ENCODE measurements at places on chromosomes 4 and X. TPM values are rescaled to one million over a fixed set of nuclear protein-coding genes. Genes with fewer than 3 reads are reported as not detected.

DNA sequence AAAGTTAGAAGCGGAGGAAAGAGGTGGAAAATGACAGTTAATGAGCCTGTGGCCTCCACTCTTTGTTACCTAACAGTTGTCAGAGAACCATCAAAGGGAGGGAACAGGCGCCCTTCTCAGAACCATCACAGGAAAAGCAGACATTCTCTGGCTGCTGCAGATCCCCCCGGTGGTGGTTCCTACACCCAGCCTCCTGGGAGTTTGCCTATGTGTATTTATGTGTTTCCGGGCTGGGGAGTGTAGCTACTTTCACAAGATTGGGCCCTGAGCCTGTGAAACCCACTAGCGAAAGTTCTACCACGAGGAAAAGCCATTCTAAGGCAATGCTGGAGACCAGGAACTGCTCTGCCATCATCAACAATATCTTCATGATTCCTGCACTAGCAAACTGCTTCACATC, 52.7 kb upstream of the BCOR start:
- no peaks in the 10 kb centered on the region for H3K36me3 ChIP-seq
- H3K4me1 ChIP-seq: peaks cover 19% of the 10 kb centered on the region
- DNase-seq: no peak
- no peak overlapping the region for H3K27ac ChIP-seq
- H3K4me3 ChIP-seq: no peak overlapping the region

DNA sequence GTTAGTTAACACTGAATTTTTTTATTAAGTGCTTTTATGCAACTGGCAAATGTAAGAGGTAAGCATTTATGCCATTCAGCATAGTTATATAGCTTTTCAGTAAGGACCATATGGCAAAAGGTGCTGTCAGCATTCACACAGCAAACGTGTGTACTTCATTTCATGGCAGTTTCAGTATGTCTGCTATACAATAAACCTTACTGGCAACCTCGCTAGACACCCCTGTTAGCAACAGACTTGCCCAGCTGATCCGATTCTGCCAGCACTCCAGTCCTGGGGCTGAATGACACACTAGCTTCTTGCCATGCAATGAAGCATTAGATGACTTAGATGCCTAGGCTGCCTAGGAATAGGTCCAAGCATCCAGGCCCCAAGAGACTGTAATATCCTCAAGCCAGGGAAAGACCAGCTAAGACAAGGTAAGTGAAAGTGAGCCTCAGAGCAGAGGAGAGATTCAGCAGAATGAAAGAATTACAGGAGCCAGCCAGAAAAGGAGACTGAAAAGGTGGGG, 47.3 kb upstream of the DOCK11 start:
- H3K27me3 ChIP-seq: no peaks in the 10 kb centered on the region
- H3K4me1 ChIP-seq: no peaks in the 10 kb centered on the region
- no peaks in the 10 kb centered on the region for H3K36me3 ChIP-seq

DNA sequence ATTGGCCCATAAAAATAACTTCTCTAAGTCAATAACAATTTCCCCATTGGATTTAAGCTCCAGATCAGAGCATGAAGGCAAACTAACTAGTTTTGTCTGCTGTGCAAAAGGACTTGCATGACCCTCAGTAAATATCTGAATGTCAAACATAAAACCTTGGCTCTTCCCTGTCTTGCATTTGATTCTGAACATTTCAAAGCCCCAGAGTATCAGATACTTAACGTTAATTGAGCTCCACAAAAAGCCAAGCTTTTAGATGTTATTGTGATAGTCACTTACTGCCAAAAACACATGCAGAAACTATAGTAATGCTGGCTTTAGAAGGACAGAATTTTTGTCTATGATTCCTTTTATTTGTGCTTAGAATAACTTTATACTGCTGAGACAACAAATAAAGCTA, 664.2 kb downstream of the ADGRL3 start:
- H3K4me1 ChIP-seq: no peaks in the 10 kb centered on the region
- H3K4me3 ChIP-seq: no peak overlapping the region
- no peak for DNase-seq
- no peak overlapping the region for H3K27ac ChIP-seq
- H3K27me3 ChIP-seq: no peaks in the 10 kb centered on the region
- no peaks in the 10 kb centered on the region for H3K36me3 ChIP-seq

GRCh38 chr4:177236886-177237285, 72.8 kb upstream of the NEIL3 start:
- no peak overlapping the region for H3K27ac ChIP-seq
- DNase-seq: no peak
- no peaks in the 10 kb centered on the region for H3K36me3 ChIP-seq
- H3K4me1 ChIP-seq: no peaks in the 10 kb centered on the region
- H3K27me3 ChIP-seq: no peaks in the 10 kb centered on the region
- no peak overlapping the region for H3K4me3 ChIP-seq

- no peak overlapping the region for H3K27ac ChIP-seq
- H3K4me1 ChIP-seq: no peaks in the 10 kb centered on the region
- H3K27me3 ChIP-seq: no peaks in the 10 kb centered on the region
Observed at GRCh38 chrX:123830309-123830708, 29.5 kb upstream of the XIAP start.

DNA sequence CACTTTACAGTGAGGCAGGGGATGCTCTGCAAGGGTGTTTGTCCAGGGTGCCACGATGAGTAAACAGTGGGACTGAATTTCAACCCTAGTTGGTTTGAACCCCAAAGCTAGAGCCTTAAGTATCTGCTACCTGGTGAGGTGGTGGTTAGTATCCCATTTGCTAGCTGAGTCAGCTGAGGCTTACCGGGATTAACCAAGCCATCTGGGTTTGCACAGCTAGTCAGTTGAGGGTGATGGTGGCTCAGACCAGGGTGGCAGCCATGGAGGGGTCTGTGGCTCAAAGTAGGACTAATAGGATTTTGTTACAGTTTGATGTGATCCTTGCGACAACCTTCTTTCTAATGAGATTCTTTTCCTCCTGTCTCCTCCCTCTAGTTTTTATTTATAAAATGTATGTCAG, 1.9 kb downstream of the EVC start:
- H3K27me3 ChIP-seq: no peaks in the 10 kb centered on the region
- no peaks in the 10 kb centered on the region for H3K36me3 ChIP-seq
- no peak overlapping the region for H3K4me3 ChIP-seq
- no peak overlapping the region for H3K27ac ChIP-seq

DNA sequence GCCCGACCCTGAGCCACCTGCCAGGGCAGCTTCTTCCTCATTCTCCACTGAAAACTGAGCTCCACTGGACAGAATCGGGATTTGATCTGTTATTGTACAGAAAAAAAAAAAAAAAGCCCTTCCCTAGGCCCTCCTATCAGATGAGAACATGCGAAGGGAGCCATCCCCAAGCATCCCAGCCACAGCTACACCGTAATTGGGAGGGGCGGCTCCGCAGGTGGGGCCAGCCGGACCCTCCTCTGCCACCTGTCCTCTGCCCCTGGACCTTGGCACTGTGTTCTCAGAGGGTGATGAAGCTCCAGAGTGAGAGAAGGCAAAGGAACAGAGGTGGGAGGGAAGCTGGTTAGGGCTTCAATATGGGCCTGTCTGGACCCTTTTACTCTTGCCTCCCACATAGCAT, 240.0 kb upstream of the PSAPL1 start:
- H3K4me3 ChIP-seq: no peak overlapping the region
- H3K36me3 ChIP-seq: no peaks in the 10 kb centered on the region
- no peaks in the 10 kb centered on the region for H3K4me1 ChIP-seq
- DNase-seq: no peak

The DIPK2B gene
- total RNA-seq: 12.0 TPM

The FDCSP gene
- not detected for total RNA-seq

DNA sequence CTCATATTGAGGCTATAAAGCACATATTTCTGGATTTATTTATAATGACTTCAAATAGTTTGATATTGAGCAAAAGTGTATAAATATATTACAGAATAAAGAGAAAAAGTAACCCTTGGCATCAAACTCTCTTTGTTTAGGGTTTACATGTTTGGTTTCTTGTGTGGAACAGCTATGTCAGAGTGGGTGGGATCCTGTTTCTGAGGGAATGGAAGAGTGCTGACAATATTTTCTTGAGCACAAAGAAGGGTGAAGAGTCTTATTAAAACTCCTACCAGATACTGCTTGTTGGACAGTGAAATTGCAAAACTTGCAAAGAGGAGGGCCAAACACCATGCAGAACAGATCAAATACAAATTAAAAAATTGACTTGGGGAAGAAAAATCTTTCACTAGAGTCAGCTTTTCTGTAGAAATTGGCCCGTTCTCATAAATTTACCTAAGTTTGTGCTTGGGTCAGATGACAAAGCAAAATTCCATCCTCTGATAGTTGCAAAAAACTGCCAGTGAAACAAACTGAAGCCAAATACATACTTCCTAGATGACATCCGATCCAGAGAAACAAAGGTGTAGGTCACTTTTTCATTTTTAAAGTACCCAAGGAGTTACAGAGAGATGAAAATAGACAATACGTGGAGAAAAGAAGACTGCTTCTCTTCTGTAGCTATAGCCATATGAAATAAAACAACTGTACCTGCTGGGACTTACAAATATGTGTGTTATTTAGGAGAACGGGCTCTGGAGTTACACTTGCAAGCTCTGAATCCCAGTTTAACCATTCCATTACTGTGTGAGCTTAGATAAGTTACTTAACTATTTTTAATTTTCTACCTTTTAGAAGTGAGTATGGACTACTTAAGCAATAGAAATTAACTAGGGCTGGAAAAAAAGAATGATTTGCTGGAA, 133.3 kb downstream of the MAML3 start:
- H3K4me1 ChIP-seq: peaks cover 25% of the 10 kb centered on the region
- no peaks in the 10 kb centered on the region for H3K36me3 ChIP-seq
- H3K27me3 ChIP-seq: no peaks in the 10 kb centered on the region
- no peak overlapping the region for H3K4me3 ChIP-seq

DNA sequence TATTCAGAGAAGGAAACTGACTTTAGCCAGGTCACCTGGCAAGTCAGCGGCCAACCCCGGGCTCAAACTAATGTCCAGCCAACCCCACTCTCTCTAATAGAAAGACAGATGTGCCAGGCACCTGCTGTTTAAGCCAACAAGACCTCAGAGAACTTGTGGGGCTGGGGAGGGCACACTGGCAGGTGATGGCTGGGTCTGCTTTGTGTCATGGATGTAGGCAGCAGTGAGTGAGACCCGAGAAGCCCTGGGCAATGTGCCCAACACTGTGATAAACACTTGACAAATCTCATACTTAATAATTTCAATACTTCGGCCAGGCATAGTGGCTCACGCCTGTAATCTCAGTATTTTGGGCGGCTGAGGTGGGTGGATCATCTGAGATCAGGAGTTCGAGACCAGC, 9.0 kb upstream of the CD99L2 start:
- H3K4me3 ChIP-seq: no peak overlapping the region
- DNase-seq: no peak
- H3K27ac ChIP-seq: no peak overlapping the region
- no peaks in the 10 kb centered on the region for H3K36me3 ChIP-seq
- no peaks in the 10 kb centered on the region for H3K4me1 ChIP-seq
